Activated CD4-positive, alpha-beta T cell treated with anti-CD3 and anti-CD28 coated beads, Interleukin-2, amount 50 U/mL, for 24 hours (primary cell): ENCODE measurements at places on chromosomes 5 and 9.

DNA sequence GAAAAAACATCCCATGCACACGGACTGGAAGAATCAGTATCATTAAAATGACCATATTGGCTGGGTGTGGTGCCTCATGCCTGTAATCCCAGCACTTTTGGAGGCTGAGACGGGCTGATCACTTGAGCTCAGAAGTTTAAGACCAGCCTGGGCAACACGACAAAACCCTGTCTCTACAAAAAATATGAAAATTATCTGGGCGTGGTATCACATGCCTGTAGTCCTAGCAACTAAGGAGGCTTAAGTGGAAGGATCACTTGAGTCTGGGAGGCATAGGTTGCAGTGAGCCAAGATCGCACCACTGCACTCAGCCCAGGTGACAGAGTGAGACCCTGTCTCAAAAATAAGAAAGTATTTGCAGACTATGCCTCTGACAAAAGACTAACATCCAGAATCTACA, 68.4 kb downstream of the TTC39B start:
- DNase-seq: no peak

DNA sequence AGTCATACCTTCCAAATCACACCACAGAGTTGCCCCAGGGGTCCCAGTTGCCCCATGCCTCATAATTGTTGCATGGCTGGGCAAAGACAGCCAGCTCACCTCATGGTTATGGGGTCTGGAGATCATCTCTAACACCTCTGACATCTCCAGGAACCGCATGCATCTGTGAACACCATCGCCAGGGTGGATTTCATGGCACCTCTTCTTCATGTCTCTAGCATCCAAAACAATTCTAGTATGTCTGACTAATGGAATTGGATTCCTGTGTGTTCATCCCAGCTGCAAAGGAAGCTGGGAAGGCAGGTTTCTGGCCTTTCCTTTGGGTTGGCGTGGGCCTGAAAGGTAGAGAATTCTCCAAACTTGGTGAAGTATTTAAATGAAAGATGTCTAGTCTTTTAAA, 122.3 kb upstream of the ABCA1 start:
- no peak for DNase-seq

DNA sequence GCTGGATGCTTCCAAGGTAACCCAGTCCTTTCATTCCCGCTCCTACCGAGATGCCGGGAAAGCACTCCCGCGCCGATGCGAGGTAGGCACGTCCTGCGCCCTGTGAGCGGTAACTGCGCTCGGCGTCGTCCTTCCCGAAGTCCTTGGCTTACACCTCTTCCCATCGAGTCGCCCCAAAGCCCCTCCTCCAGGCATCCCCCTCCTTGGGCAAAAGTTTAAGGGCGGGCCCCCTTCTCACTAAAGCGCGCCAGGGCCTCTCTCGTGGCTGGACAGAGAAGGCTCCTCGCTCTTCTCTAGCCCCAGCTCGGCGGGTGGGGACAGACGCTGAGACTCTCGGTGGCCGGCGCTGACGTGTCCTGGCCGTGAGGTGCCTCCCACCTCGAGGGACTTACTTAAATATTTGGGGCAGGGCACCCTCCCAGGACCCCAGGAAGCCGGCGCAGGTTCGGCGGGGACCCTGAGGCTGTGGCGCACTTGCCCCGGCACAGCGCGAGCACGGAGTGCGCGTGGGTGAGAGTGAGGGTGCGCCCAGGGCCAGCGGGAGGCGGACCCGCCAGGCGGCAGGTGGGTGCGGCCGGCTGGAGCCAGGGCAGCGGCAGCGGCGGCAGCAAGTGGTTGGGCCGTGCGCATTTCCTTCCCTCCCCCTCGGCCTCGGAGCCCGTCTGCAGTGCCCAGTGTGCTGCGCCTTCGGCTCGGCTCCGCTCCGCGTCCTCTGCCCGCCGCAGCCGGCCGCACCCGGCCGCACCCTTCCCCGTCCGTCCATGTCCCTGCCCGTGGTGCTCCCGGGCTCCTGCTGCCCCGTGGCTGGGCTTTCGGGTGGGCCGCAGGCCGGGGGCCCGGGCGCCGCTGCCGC, at the start of gene ENTREP1:
Gene ENTREP1, plus strand, starts transcription at position 667 of the 853 bp plus-strand sequence. Its CDS starts 95 bp downstream, at position 762.
- no peak for DNase-seq

DNA sequence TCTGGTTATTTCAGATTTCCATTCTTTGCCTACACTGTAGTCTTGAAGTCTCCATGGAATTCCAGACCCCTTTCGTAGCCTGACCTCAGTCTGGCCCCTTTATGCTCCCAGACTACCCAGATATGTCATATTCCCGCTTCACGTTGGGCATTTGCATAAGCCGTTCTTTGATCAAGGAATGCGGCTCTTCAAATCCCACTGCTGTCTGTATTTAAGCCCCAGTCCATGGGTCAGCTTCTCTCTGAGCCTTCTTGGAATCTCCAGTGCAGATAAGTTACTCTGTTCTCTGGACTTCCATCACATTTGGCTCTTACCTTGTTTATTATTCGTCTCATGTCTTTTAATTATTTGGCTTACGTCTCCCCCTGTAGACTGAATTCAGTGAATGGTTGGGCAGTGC, 97.4 kb downstream of the PARP8 start:
- DNase-seq: no peak

GRCh38 chr9:127132375-127132774, 9.9 kb upstream of the ANGPTL2 start:
- no peak for DNase-seq

GRCh38 chr5:139688751-139689372, 40.7 kb downstream of the CXXC5 start:
- no peak for DNase-seq

- DNase-seq: no peak
Measured at GRCh38 chr9:93167838-93168237, 16.1 kb upstream of the WNK2 start.

DNA sequence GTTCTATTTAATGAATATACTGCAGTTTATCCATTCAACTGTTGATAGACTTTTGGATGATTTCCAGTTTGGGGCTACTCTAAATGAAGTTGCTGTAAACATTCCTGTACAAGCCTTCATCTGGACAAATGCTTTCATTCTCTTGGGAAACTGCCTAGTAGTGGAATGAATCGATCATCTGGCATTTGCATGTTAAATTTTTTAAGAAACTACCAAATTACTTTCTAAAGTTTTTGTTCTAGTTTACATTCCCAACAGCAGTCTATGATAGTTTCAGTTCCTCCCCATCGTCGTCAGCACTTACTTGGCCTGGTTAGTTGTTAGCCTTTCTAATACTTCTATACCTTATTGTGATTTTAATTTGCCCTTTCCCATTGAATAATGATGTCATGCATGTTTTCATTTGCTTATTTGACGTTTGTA, 306.3 kb downstream of the FER start:
- DNase-seq: no peak

GRCh38 chr9:91711755-91712601, 238.1 kb downstream of the ROR2 start:
- DNase-seq: peak; percentile 55

- DNase-seq: peak; percentile 29
Measured at GRCh38 chr5:141637767-141638419, 1.1 kb downstream of the RELL2 start.

DNA sequence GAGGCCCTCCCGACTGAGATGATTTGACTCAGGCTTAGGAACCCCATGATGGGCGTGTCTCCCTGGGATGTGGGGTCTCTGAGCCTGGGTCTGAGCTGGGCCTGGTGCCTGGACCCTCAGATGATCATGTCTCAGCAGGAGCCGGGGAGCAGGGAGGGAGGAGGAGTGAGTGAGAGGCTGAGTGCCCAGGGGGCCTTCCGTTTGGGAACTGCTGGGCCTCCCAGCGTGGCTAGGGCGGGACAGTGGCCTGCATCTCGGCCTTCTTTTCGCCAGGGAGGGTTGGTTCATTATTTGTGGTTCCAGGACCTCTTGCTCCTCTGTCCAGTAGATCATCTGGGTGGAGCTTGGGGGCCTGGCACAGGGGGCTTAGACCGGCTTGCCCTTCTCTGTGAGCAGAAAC, 5.6 kb downstream of the PRRX2 start:
- no peak for DNase-seq

DNA sequence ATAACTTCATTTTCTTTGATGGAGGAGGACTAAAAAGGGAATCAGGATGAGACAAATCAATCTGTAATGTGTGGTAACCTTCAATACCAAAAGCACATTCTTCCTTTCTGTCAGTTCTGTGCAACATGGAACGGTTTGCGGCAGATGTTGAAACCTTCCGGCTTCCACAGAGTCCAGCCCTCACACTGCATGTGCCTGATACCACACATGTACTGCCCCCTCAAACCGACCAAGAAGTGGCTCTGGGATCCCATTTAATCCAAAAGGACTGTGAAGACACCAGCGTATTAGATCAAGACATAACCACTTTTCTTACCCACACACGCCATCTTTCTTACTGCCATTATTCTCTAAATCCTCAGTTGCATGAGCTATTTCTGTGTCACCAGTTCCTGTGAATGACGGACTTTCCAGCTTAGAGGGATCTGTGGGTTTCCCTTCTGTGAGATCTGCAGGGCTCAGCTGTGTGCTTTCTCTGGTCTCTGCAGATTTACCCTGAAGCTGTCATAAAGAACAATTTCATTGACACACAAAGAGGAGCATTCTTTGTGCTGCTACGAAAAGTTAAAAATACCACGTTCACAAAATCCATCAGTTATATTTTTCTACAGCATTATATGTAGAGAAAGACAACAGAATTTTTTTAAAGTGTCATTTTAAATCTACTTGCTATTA, 25.8 kb downstream of the NSUN2 start:
- DNase-seq: no peak

DNA sequence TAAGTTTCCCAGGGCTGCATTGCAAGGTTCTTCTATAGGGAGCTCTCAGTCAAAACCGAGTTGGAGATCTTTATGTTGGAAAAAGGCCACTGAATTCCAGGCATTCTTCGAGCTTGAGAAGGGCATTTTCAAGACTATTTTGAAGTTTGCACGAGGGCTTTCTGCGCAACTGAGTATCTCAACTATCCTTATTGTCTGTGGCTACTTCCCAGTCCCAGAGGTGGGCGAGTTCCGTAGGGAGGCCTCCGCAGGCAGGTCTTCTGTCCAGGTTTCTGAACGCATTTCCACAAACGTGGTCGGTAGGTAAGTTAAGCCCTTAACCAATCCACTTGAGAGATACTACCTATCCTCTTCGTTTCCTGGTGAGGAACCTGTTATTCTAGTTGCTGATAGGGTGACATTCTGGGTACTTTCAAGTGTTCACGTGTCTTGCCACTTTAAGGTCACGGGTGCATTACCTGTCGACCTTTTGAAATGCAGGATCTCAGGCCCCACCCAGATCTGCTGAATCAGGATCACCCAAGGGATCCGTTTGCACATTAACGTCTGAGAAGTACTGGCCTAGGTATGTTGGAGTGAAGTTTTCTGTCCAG, 51.4 kb upstream of the TJP2 start:
- DNase-seq: no peak

- DNase-seq: no peak
Measured at GRCh38 chr9:120663380-120663779, 50.9 kb downstream of the MEGF9 start.

- DNase-seq: no peak
Measured at GRCh38 chr9:93996367-93996766, 41.2 kb upstream of the BARX1 start.

GRCh38 chr9:94697972-94698581, 28.4 kb upstream of the AOPEP start:
- no peak for DNase-seq

DNA sequence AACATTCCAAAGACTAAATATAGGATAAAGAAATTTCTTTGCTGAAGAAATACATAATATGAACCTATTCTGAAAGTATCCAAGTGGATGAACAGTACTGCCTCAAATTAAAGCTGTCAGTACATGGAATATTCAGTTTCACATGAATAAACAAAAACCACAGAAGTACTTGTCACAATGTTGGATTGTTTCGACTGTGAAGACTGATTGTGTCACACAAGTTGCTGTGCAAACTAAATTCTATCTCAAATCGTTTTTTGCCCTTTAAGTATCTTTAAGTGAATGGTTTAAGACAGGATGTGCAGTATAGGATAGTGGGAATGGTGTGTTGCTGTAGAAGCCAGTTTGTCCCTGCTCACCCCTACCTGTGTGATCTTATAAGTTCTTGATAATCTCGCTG, 137.4 kb upstream of the OTULINL start:
- DNase-seq: no peak

DNA sequence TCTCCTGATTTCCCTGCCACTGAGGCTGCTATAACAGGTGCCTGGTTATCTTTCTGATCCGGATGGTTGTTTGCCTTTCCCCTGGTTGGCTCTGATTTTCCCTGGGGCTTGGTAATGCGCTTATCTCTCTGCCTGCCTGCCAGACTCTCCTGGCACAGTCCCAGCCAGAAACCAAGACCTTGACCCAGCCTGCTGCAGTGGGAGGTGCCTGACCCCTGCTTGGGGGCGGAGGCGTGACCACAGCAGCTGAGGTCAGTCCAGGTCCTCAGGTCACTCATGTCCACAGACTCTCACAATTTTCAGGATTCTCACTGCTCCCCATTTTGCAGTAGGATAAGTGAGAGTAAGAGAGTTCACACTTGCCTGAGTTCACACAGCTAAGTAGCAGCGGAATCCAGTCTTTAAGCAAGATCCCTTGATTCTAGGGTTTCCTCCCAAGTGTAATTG, 24.4 kb upstream of the SYNPO start:
- no peak for DNase-seq

DNA sequence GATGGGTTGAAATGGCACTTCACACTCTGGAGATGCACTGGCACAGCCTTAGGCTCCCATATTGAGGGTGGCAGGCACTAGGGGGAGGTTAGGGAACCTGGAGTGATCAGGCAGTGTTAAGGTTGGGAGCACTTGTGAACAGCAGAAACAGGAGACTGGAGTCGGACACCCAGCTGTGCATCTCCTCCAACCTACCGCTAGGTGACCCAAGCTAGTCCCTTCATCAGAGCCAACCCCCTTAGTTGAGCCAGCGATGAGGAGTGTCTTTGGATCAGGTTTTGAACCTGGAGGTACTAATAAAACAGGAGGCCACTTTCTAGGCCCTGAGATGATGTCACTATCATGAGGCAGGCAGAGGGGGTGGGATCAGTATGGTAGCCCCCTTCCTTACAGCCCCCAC, 1.7 kb downstream of the ACTL7B start:
- no peak for DNase-seq

- no peak for DNase-seq
Measured at GRCh38 chr9:91185193-91185886, 176.4 kb downstream of the AUH start.

GRCh38 chr9:121295662-121296191, 27.8 kb downstream of the GSN start:
- DNase-seq: no peak

GRCh38 chr9:133707763-133708245, 30.3 kb downstream of the SARDH start:
- no peak for DNase-seq

GRCh38 chr5:3787604-3788003, 192.0 kb downstream of the IRX1 start:
- DNase-seq: no peak

- no peak for DNase-seq
Measured at GRCh38 chr5:168023191-168023590, 268.3 kb upstream of the WWC1 start.

DNA sequence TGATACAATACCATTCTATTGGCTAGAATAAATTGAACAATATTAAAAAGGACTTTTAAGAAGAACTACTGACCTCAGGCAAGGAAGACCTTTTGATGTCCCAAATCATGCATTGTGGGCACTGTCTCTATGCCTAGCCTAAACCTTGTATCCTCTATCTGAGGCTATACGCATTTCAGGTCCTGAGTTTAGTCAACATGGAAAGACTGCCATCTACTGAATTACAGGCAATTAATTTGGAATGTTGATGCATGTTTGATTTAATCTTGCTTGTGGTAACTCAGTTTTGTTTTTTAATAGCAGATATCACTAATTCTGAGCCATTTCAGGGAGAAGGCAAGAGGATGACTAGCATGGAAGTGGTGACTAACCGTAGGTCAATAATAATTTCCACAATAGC, 585.3 kb upstream of the CCNG1 start:
- DNase-seq: no peak
